Naive thymus-derived CD4-positive, alpha-beta T cell (primary cell): ENCODE measurements at places on chromosomes 2 and 18.

DNA sequence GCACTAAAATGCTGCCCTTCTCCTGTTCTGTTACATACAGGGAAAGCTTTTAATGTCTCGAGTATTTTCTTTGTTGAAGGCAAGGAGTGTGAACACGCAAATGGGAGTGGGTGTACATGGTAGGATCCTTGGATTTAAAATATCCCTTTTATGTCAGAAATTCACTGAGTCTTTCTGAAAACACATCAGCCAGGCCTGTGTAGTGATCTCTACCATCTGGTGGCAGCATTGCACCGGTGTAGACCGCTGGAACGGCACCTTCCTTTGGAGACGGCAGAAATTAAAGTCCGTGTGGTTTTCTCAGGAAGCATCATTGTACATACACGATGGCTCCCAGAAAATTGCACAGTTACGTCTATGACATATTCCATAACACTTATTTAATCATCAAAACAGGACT is 515.8 kb downstream of the GALR1 start:
- no peak overlapping the region for H3K4me3 ChIP-seq
- no peaks in the 10 kb centered on the region for H3K36me3 ChIP-seq
- no peaks in the 10 kb centered on the region for H3K27me3 ChIP-seq

GRCh38 chr2:118003396-118003824 is 10.5 kb downstream of the CCDC93 start:
- H3K27me3 ChIP-seq = no peaks in the 10 kb centered on the region
- H3K4me3 ChIP-seq = no peak overlapping the region
- peaks cover 76% of the 10 kb centered on the region for H3K36me3 ChIP-seq

DNA sequence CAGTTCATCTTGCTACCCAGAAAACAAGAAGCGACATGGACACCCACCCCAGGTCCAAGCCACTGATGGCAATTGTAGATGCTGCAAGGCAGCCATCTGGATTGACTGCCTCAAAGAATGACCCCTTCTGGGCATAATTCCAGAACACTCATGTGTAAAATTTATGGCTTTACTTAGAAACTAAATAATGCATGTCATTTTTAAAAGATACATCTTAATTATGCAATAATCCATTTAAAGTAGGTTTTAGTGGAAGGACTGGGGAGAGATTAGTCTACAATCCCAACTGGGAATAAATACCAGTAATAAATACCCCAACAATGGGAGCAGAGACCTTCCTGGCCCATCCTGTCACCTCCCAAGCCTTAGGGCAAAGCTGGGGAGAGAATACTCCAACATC is 247.7 kb downstream of the SS18 start:
- no peak overlapping the region for H3K4me3 ChIP-seq
- DNase-seq = no peak
- H3K27ac ChIP-seq = no peak overlapping the region
- H3K4me1 ChIP-seq = no peaks in the 10 kb centered on the region

- no peak overlapping the region for H3K27ac ChIP-seq
- no peaks in the 10 kb centered on the region for H3K27me3 ChIP-seq
- peaks cover 3% of the 10 kb centered on the region for H3K4me1 ChIP-seq
Measured at GRCh38 chr2:181235683-181236459, 221.3 kb upstream of the ITGA4 start.

DNA sequence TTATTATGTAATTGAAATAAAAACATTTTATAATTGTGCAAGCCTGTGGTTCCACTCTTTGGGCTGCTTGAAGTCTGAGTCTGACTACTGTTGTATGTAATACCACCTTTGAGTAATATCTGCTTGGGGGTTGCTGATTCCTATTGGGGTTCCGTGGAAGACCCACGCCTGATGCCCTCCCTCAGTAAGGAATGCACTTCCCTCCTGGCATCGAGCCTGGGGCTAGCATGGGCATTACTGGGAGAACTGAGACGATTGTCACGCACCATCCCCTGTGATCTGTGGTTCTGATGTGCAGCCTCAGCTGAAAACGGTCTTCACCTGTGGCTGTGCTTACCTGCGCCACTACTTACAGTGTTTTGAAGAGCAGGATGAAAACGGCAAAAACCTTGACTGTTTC is 32.7 kb upstream of the RBM44 start:
- H3K36me3 ChIP-seq = peaks cover 45% of the 10 kb centered on the region
- no peaks in the 10 kb centered on the region for H3K4me1 ChIP-seq
- H3K27me3 ChIP-seq = no peaks in the 10 kb centered on the region
- H3K27ac ChIP-seq = no peak overlapping the region
- no peak overlapping the region for H3K4me3 ChIP-seq
- no peak for DNase-seq

- no peak overlapping the region for H3K27ac ChIP-seq
- no peaks in the 10 kb centered on the region for H3K36me3 ChIP-seq
- no peak overlapping the region for H3K4me3 ChIP-seq
- H3K4me1 ChIP-seq = no peaks in the 10 kb centered on the region
- no peaks in the 10 kb centered on the region for H3K27me3 ChIP-seq
Measured at GRCh38 chr2:176508984-176509740, 239.9 kb downstream of the MTX2 start.

- H3K36me3 ChIP-seq = no peaks in the 10 kb centered on the region
- H3K27me3 ChIP-seq = no peaks in the 10 kb centered on the region
- no peak for DNase-seq
- H3K4me1 ChIP-seq = no peaks in the 10 kb centered on the region
- no peak overlapping the region for H3K4me3 ChIP-seq
- no peak overlapping the region for H3K27ac ChIP-seq
Measured at GRCh38 chr2:59720296-59720866, 833.1 kb downstream of the BCL11A start.

GRCh38 chr2:234949762-234950434 is 1.9 kb upstream of the SH3BP4 start:
- no peaks in the 10 kb centered on the region for H3K27me3 ChIP-seq
- H3K4me3 ChIP-seq = no peak overlapping the region
- no peak overlapping the region for H3K27ac ChIP-seq
- H3K36me3 ChIP-seq = no peaks in the 10 kb centered on the region

- no peaks in the 10 kb centered on the region for H3K36me3 ChIP-seq
- no peak for DNase-seq
- peaks cover 9% of the 10 kb centered on the region for H3K4me1 ChIP-seq
- no peaks in the 10 kb centered on the region for H3K27me3 ChIP-seq
- H3K27ac ChIP-seq = no peak overlapping the region
Measured at GRCh38 chr2:121524685-121525425, 5.8 kb upstream of the RNU4ATAC start.
